ENCODE measurements at places on chromosomes 2 and 18.

DNA sequence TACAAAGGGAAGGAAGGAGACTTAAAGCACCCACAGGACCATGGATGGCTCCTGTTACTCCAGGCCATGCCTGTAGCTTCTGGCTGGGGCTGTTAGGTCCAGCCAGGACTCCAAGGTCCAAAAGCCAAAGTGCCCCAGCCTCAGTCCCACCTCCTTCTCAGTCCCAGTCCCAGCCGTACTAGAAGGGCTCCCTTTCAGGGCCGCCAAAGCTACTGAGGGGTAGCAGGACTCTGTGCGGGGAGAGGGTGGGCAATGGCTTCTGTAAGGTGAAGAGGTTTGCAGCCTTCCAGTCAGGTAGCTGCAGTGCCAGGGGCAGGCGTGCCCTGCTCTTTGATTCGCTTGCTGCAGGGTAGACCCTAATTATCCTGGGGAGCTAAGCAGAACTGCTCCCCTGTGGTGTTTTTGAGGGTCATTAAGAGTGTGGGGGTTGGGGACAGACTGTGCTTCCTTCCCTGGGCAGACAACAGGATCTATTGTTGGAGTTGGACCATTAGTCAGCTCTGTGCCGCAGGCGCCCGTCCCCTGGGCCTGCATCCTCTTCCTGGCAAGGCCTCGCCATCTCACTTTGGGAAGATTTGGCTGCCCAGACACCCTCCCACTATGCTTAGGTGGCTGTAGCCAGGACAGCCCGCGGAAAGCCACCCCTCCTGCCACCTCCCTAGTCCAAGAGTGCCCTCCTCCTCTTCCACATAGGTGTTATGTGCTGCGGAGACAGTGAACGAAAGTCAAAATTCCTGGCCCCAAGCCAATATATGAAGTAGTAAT, 118.8 kb downstream of the ZBTB7C start:
- DNase-seq, result no peak

DNA sequence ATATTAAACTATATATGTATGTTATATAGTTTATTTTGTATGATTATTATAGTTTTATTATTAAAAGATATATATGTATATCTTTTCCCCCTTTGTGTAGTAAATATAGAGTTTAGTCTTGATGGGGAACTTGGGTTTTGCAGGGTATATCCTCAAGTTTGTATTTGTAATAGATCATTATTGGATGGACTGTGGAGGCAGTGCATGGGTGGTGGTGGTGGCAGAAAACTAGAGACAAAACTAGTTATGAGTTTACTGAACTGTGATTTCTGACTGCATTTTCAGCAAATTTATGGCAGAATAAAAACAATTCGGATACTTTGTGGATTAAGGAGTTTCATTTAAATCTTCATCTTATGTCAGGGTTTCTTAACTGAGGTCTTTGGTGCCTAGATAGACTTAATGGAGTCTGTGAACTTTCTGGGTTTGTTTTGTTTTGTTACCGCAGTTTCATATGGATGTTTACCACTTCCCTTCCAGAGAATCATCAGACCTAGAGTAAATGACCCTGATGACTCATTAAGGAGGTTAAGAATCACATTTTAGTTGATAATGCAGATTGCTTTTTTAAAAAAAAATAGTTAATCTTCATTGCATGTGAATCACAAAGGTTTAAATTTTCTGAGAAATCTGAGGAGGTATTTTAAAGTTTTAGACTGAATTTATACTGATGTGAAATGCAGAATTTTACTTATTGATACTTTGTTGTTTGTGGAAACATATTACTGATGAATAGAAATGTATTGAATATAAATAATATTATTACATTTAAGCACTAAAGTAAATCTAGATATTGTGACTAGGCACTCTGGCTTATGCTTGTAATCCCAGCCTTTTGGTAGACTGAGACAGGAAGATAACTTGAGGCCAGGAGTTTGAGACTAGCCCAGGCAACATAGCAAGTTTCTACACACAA, 14.5 kb downstream of the EPC2 start:
- DNase-seq, result no peak

DNA sequence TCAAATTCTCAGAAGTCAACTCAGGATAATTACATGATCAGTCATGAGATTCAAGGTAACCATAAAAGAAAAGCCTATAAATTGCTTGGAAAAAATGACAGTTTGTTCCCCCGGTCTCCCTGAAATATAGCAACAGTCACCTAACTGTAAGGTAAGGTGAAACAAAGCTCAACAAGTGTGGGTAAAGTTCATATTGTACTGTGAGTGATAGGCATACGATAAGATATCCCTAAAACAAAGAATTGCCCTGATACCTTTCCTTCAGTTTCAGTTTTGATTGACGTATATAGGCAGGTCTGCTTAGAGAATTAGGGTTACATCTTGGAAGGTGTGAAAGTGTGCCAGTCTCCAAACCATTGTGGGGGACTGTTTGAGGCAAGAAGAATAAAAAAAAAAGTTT, 4.0 kb upstream of the CCBE1 start:
- DNase-seq, result no peak

GRCh38 chr2:144510294-144510991, 9.5 kb downstream of the ZEB2 start:
- DNase-seq, result no peak

GRCh38 chr2:75565472-75566462, 5.0 kb upstream of the EVA1A start:
- no peak for DNase-seq

DNA sequence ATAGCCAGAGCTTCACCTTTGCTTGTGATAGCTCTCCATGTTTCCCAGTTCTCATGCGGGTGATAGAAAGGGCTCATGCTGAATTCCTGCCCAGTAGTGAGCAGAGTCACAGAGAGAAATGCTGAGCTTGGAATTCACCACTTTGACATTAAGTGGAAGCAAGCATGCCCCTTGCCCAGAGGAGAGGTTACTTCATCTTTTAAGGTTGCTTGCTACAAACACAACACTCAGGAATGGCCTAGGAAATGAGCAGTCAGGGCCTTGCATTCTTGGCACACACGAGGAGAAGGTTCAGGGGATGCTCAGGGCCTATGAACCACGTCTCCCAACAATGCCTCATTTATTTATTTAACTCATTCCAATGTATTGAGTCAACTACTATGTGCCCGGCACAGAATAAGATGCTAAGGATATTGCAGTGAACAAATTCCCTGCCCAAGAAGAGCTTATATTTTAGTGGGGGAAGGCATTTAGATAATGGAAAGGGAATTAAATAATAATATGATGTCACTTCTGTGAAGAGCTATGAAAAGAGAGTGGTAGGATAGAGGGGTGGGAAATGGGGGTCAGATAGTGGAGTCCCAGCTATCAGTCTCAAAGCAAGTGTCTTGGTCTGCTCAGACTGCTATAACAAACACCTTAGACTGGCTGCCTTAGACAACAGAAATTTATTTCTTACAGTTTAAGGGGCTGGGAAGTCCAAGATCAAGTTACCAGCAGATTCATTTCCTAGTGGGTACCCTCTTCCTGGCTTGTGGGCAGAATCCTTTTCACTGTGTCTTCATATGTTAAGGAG, 42.1 kb downstream of the DDX18 start:
- DNase-seq, result peak; percentile 87

DNA sequence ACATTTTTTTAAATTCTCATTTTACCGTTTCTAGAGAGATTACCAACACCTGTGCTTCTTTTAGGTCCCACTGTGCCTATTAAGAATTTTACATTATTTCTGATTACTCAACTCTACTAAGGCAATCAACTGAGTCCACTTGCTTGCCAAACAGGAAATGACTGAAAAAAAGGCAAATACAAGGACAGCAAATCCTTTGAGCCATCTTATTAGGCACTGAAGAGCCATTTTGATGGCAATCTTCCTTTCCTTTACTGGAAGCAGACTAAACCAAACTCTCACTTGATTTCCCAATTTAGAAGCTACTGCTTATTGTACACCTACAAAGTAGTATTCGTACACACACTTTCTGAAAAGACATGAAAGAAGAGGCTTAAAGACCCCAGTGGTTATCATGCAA, 121.4 kb upstream of the COL3A1 start:
- no peak for DNase-seq

- no peak for DNase-seq
These were observed 25.0 kb upstream of the PHLPP1 start for GRCh38 chr18:62690236-62690815.

DNA sequence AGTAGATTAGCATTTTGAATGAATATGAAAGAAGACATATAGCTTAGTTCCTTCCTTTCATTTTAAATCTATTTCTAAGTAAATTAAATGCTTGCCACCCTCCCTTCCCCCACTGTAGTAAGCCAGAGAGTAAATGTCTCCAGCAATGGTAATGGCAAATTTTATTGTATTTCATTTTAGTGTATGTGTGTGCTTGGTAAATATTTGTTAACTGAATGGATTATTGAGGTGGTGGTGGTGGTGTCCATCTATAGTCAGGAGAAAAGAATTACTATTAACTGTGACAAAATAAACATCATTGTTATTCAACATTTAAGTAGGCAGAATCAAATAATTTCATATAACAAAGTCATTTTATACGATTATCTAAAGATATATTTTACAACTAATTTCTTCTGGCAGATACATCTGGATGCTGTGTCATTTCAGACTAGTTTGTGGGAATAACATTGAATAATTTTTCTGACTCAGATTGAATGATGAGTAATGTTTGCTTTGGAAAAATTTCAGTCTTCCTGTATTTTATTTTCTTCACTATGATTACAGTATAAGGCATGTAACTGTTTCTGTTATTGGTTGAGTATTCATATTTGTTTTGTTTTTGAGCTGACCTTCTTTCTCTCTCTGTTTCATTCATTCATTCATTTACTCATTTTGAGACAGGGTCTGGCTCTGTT, 18.3 kb downstream of the ASXL3 start:
- DNase-seq, result peak; percentile 26

- no peak for DNase-seq
These were observed 10.9 kb downstream of the IMPA2 start for GRCh38 chr18:11992096-11992790.

DNA sequence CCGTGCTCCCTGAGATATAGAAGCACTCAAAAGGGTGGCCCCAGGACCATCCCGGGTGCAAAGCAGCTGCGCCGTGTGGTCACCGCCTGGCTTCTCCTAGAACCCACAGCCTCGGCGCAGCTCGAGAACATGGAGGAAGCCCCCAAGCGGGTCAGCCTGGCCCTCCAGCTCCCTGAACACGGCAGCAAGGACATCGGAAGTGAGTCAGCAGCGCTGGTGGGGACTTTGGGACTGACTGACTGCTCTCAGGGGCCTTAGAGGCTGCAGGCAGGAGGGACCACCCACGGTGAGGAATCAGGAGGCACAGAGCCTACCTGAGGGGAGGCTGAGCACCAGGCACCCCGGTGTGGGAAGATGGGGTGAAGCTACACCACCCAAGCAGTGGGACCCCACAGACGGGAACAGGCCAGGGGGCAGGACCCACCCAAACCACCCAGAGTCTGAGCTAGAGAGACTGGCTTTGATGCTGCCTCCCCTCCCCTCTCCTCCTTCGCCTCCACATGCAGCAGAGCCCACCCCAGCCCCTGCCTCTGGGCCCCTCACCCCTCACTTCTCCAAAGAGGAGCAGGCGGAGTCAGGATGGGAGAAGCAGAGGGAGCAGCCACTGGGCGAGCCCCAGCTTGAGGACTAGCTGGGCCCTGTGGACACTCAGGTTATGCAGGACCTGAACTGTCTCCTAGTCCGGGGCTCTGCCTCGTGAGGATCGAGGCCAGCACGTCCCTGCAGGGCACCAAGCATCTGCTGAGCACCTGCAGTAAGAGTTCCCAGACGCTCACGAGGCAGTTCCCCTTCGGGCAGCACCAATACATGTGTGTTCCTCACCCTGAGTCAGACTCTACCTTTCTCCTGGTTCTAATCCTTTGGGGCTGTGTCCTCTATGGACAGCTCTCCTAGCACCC, 28.7 kb downstream of the MTERF4 start:
- DNase-seq, result no peak
